Stimulated activated CD8-positive, alpha-beta memory T cell treated with anti-CD3 and anti-CD28 coated beads, Interleukin-15, amount 100 ng/mL, for 48 hours (primary cell): ENCODE measurements at places on chromosomes 6 and 20.

DNA sequence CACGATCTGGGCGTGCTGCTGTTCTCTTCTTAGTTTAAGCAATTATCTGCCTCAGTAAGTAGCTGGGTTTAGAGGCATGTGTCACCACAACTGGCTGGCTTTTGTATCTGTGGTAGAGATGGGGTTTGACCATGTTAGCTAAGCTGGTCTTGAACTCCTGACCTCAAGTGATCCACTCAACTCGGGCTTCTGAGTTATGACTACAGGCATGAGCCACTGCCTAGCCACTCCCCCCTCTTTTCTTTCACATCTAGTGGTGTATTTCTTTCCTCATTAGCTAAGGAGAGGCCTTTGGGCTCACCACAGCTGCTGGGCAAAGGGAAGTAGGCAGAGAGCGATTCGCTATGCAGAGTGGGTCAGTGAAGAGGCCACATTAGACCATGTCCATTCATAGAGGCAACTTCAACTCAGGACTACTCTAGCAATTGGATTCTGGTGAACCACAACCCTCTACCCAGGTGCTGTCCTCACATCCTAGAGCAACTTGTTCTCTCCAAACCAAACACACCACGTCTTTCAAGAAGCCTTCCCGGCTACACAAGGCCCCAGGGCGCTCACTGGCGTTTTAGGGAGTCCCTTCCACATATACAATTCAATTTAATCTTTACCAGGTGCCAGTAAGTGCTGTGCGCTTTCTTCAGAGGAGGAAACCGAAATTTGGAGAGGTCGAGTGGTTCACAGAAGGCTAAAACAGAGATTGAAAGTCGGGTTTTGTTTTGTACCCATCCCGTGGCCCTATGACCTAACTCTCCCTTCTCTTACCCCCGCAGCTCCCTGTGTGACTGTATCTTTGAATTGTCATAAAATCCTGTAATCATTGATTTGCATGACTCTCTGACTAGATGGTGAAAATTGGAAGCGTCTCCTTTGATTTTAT lies 26.5 kb upstream of the GFOD1 start:
- DNase-seq, result no peak

- no peak for DNase-seq
Measured at GRCh38 chr6:34523441-34524206, 32.5 kb downstream of the SPDEF start.

DNA sequence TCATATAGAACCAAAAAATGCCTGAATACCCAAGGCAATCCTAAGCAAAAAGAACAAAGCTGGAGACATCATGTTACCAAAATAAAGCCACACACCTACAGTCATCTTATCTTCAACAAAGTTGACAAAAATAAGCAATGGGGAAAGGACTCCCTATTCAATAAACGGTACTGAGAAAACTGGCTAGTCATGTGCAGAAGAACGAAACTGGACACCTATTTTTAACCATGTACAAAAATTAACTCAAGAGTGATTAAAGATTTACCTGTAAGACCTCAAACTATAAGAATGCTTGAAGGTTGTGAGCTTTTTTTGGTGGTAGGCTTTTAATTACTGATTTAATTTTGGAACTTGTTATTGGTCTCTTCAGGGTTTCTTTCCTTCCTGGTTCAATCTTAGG lies 236.0 kb upstream of the DEFB112 start:
- no peak for DNase-seq

DNA sequence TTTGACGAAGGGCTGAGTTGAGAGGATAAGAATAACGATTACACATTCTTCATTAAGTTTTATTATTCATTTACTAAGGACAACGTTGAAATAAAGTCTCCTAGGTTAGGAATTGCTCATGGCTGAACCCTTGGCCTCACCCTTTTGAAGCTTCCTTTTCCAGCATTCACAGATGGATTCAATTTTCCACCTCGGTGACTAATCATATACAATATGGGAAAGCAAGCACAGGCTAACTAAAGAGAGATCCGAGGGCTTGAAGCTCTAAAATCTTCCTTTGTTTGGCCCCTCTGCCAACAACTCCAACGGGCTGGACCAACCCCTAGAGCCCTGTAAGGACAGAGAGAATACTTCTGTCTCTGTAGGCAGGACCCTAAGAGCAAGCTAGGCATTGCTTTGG lies 159.5 kb downstream of the SOD2 start:
- no peak for DNase-seq

DNA sequence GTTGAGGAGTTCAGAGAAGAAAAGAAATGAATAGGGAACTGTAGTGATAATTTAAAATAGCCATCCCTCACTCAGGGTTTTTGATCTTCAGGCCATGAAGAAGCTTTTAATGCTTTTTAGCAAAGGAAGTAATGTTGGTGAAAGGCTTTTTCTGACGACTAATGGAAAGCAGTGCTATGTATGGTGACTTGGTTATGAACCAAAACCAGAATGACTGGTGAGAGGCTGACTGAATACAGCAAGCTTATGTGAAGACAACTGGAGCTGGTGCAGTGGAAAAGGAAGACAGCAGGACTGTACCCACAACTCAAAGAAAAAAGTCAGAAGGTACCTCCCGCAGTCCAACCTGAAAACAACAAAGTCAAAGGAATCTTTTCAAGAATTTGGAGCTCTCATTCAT lies 118.8 kb downstream of the PRDM1 start:
- DNase-seq, result no peak

DNA sequence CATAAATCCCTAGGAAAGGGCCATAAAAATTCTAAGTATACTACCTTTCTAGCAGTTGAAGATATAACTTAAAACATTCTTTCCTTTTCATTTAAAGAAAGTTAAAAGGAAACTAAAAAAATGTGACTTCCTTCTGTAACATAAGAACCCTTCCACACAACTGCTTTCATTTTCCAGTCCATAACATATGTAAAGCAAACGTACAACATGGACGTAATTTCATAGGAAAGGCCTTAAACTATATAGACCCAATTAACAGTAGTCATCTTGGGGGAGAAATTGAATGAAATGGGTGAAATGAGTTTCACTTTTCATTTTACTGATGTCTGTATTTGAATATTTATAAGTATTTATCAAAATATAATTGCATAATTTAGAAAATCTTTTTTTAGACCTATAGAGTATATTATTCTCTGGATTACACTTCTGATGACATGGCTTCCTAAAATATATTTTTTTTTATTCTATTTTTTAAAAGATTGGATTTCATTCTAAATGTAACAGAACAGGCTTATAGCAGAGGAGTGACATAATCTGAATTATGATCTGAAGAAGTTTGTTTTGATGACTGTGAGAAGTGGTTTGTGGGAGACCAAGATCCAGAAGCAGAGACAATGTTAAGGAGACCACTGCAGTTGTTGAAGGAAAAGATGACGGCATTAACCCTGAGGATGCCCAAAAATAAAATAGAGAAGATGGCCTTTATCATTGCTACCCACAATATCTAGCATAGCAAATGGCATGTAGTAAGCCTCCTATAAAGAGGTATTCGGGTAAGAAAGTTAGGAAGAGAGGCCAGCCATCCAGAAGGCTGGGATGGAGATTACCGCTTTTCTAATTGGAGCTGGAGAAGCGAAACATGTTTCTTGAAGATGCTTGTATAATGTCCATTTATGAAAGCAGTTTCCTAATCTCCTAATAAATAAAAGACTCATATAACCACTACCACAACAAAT lies 260.4 kb downstream of the PTPRK start:
- DNase-seq, result no peak

DNA sequence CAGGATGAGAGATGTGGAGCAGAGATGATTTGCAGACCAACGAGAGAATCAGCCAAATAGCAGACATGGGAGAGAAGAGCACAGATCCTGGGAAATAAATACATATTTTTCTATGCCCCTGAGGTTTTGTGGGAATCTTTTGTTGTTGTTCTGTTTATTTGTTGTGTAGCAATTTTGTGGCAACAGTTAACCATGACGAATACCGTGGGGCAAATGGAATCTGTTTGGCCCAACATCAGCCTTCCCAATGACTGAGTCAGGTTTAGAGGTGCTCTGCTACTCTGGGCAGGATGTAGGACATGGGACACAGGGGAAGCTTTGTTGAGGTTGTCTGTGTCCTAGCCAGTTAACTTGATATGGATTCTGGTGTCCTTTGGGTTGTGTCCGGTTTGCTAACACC lies 7.9 kb upstream of the SLC2A10 start:
- DNase-seq, result no peak

GRCh38 chr20:62303340-62304226 lies 786 bp downstream of the ADRM1 start:
- DNase-seq, result peak; percentile 19

DNA sequence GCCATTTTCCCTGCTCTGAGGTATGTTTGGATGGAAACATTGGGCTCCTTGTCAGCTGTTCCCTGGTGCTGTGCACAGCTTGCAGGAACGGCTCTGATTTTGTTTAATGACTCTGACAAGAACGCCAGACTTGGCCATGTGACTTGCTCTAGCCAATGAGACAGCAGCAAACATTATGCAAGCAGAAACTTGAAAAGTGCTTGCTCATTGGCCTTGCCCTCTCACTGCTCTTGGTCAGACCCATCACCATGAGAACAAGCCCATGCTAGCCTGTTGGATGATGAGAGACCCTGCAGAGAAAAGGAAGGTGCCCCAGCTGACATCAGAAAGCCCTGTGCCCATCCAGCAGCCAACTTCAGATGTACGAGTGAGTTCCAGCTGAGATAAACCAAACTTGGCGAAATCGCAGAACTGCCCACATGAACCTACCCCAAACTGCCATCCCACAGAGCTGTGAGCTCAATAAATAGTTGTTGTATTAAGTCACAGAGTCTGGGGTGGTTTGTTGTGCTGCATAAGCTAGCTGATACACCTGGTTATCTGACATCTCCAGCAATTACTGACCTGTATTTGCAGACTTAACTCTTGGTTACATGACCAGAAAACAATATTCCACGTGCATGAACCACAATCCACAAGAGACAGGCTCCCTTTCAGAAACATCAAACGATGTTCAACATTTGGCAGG lies 96.9 kb downstream of the JPH2 start:
- DNase-seq, result no peak

DNA sequence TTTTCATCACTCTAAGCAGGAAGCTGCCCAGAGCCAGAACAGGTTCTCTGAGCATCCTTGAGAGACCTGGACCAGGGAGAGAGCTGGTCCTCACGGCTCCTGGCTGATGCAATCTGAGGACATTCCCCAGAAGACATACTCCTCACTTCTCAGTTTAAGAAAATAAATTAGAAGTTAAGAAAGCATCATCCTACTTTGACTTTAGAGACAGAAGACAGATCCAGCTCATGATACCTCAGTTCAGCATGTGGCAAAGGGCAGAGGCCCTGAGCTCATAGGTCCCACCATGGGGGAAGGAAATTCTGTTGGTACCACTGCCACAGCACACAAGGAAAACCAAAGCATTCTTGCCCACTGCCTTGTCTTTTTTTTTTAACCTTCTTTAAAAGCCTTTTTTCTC lies 378.1 kb upstream of the JARID2 start:
- DNase-seq, result no peak

DNA sequence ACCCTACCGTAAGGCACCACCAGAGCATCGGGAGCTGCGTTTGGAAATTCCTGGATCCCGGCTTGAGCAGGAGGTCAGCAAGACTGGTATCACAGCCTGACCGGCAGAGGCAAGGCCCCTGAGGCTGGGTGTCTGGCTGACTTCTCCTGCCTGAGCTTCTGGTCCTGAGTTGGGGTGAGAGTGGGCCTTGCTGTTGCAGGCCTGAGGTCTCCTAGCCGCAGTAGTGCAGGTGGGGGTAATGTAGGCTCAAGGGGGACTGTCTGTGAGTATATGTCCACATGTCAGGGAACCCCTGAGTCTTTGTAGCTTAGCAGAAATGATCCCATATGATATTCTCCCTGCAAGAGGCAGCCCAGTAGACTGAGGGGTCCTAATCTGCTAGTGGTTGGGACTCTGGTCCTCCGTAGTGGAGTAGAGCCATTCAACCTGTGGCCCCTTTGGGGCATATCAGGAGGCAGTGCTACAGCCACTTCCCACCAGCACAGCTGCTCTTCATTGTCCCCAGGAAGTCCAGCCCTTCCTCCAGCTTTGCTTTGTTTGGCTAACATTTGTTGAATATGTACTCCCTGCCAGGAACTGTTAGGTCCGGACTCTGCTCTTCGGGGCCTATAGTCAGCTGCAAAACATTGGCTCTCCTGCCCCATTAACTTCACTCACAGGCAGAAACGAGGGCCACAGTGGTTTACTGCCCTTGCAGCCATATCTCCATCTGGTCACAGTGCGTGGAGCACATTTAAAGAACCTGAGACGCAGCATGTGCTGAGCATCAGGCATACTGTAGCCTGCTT lies 10.9 kb downstream of the LRRC73 start:
- DNase-seq, result no peak

DNA sequence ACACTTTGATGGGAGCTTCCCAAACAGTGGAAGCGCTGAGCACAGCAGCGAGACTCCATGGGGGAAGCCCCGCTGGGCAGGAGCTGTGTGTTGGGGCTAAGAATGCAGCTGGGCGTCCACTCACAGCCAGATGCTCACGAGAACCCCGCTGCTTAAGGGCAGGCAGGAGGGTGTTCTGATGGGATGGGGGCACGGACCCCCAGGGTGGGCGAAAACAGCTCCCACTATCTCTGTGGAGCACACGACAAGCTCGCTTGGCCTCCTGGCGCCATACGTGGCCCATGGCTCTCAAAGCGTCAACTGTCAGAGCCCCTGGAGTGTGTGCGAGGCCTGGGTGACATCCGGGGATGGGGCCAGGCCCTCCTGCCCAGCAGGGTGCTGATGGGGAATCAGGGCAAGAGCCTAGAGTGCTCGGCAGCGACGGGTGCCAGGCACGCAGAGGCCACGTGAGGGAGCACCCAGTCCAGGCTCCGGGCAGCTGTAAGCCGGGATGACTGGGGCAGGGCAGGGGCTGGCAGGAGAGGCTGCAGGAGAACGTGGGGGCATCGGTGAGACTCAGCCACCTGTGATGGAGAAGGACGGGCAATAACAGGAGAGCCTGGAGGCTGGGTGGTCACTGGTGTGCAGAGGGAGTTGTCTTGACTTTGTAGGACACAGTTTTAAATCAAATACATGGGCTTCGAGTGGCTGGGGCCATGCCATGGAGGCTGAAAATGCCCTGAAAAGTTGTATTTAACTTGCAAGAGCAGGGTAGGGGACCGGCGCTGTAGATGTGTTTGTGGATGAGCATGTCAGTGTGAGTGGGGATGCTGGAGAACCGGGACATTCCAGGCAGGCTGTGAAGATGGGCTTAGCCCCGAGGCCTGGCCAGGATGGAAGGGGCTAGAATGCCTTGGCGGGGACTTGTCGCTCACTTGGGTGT lies 27.3 kb downstream of the PYGB start:
- no peak for DNase-seq

GRCh38 chr6:131136021-131136786 lies 937 bp downstream of the AKAP7 start:
- no peak for DNase-seq

- no peak for DNase-seq
Measured at GRCh38 chr20:37295001-37295400, 5.5 kb downstream of the MANBAL start.

DNA sequence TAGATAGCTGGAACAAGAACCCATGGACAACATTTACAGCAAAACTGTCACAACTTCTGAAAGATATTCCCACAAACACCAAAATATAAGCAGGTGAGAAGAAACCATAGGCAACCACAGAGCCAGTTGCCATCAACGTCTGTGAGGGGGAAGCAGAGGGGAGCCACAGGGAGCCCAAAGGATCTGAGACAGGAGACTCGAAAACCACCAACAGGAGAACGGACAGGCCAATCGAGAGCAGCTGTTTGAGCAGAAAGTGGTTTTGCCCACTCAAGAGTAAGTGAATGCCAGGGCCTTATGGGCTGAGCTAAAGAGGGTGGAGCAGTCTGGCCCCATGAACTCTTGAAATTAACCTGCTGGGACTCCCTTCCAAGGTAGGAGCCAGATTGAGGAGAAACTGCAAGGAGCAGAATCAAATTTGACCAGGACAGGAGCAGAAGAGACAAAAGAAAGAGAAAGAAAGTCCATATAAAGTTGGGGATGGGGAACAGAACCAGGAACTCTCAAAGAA lies 195.4 kb downstream of the ANKRD60 start:
- no peak for DNase-seq
